ENCODE measurements at places on chromosomes 13 and 19.

GRCh38 chr13:58992478-58993042 lies 1171.2 kb downstream of the DIAPH3 start:
- DNase-seq = no peak

GRCh38 chr19:50331221-50331993 lies 2.2 kb upstream of the KCNC3 start:
- DNase-seq = no peak

GRCh38 chr19:7260161-7260560 lies 34.1 kb downstream of the INSR start:
- no peak for DNase-seq

DNA sequence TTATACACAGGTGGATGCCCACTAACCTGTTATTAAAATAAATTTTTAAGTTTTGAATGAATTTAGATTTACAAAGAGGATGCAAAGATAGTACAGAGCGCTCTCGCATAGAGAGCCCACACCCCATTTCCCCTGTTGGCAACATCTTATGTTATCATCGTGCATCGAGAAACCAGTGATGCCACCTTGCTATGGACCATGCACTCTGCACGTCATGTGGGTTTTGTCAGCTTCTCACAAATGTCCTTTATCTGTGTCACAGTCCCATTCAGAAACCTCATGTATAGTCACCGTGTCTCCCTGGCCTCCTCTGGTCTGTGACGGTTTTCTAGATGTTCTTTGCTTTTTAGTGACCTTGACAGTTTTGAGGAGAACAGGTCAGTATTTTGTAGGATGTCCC lies 60.0 kb downstream of the ING1 start:
- no peak for DNase-seq

GRCh38 chr19:47323409-47323808 lies 8.6 kb upstream of the C5AR2 start:
- no peak for DNase-seq

DNA sequence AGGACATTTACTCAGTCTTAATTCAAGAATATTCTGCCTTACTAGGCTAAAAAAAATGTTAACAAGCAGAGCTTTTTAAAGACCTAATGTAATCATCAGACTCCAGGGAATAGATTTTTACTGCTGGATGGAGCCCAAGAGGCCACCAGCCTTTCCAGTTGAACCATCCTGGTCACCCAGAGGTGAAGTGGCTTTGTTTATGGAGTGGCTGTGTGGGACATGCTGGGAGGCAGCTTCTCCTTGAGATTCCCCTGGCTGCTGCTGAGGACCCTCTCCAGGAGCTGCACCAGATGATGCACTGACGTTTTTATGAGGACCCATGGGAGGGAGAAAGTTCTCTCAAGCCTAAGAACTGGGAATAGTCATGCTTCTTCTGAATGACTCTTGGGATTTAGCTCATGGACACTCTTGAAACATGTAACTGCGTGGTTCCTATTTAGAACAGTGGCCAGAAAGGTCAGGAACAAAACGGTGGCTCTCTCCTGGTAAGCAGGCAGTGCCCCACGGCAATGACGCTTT lies 205.9 kb upstream of the MIR17HG start:
- DNase-seq = no peak

Measured in activated naive CD8-positive, alpha-beta T cell treated with anti-CD3 and anti-CD28 coated beads, Interleukin-2, amount 50 U/mL, for 16 hours (primary cell).